ENCODE measurements at places on chromosomes 1 and 21.

GRCh38 chr1:226526801-226527595, 21.6 kb upstream of the STUM start:
- no peak for DNase-seq

- DNase-seq = no peak
Observed at GRCh38 chr1:57204942-57205787, 218.7 kb downstream of the DAB1 start.

DNA sequence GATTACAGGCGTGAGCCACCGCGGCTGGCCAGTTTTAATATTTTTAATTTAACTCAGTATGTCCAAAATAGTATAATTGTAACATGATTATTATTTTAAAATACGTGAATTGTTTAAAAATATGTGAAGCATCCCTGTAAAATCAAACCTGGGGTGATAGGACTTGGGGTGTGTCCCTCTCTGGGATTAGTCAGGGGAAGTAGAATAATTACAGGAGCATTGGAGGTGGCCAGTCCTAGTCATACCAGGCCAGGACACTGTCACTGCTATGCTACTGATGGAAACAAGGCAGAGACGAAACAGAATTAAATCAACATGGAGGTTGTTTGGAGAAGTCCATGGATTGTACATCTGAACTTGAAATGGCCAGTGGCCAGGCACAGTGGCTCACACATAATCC, 16.8 kb downstream of the SZRD1 start:
- DNase-seq = no peak

GRCh38 chr1:71645015-71645414, 564.2 kb upstream of the ZRANB2 start:
- no peak for DNase-seq
